ENCODE measurements at places on chromosomes 12 and 14.
A peak's percentile ranks its signal among the peaks of the same experiment; 100 is the strongest.

- peak; percentile 15 for DNase-seq
Observed at GRCh38 chr12:110689281-110690126, 589 bp upstream of the HVCN1 start.

DNA sequence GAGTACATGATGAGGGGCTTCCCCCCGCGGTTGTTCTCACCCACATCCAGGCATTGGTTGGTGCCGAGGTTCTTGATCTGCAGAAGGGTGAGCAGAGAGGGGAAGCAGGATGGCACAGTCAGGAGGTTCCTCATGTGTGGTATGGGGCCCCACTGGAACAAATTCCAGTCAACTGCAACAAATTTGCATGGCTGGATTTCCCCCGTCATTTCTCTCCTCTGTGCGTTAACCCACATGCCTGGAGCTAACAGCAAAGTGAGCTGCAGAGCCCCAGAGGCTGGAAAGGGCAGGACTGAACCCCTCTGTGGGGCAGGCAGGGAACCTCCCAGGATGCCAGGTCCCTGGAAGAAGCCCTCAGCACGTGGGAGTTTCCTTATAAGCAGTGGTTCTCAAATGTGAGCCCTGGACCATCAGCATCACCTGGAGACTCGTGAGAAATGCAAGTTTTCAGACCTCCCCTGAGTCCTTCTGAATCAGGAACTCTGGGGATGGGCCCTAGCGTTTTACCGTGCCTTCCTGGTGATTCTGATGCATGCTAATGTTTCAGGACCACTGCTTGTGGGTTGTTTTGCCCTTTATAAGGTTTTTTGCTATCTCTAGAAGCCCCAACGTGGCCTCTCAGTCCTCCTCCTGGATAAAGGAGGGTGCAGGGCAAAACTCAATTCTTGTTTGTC, 11.0 kb upstream of the CELA1 start:
- DNase-seq, result no peak

DNA sequence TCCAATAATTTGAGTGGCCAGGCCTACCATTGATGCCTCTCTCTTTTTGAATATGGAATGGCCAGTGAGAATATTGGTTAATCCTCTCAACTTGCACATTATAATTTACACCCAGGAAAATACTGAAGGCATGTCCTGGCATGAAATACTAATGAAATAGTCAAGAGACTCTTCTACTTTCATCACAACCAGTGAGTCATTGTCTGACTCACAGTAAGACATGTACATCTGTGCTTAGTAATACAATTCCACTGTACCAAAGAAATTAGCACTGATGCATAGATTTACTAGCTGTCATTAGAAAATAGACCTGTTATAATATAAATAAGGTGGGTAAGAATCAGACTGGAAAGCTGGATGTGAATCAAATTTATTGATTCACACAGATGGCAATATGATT, 31.6 kb downstream of the KCNC2 start:
- DNase-seq, result no peak

DNA sequence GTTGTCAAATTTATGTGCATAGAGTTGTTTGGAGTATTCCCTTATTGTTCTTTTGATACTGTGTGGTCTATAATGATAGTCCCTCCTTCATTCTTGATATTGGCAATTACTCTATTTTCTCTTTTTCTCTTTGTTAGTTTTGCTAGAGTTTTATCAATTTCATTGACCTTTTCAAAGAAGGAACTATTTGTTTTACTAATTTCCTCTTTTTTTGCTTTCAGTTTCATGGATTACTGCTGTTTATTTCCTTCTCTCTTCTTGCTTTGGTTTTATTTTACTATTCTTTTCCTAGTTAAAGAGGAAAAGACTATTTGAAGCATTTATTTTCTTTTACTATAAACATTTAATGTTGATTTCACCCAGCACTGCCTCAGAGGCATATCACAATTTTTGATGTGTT, 250.9 kb upstream of the PELI2 start:
- no peak for DNase-seq

- DNase-seq, result no peak
Observed at GRCh38 chr14:43651896-43652295, 855.2 kb downstream of the FSCB start.

- no peak for DNase-seq
Observed at GRCh38 chr12:111868676-111869588, 26.9 kb downstream of the MAPKAPK5 start.

GRCh38 chr14:100543471-100544455, 43.5 kb downstream of the BEGAIN start:
- DNase-seq, result no peak

- DNase-seq, result no peak
Observed at GRCh38 chr12:79844693-79845092, 90.2 kb downstream of the PPP1R12A start.

DNA sequence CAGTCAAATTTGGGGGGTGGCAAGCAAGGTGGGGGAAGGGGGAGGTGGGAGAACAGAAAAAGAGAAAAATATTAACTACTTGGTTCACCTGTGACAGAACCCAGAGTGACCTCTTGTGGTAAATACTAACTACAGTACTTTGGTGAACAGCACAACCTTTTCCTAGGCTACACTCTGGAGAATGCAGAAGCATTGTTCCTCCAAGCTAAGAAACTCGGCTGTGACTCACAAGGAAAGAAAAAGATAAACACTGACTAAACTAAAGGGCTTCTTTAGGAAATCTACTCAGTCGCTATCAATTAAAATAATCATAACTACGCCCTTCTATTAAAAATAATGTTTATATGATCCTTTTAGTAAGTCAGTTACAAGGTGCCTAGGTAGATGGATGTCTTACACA, 5.4 kb downstream of the KCNH5 start:
- no peak for DNase-seq

DNA sequence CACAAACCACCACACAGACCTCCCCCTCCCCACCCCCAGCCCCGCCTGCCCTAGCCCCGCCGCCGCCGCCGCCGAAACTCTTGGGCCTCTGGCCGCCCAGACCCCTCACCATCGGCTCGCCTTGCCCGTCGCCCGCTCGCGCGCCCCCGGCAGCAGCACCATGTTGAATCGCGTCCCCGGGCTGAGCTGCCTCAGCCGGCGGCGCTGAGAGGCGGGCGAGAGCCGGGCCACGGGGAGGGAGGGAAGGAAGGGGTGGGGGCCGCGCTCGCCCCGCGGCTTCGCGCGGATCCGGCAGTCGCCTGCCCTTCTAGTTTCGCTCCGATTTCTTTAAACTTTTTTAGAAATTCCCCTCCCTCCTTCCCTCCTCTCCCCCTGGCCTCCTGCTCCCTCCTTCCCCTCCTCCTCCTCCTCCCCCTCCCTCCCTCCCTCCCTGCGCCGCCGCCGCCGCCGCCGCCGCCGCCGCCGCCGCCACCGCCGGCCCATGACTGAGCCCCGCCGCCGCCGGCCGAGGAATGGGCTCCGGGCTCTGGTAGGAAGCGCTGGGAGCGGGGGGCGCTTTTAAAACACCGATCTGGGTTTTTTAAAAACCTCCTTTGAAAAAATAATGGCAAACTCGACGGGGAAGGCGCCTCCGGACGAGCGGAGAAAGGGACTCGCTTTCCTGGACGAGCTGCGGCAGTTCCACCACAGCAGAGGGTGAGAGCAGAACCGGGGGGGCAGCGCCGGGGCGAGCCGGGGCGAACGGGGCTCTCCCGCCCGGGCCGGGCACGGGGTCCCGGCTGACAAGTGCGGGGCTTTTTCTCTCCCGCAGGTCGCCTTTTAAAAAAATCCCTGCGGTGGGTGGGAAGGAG, at the start of gene ARID2:
Gene ARID2, plus strand, starts transcription at position 474 of the 851 bp plus-strand sequence. Its CDS starts 131 bp downstream, at position 605.
- peak; percentile 30 for DNase-seq

DNA sequence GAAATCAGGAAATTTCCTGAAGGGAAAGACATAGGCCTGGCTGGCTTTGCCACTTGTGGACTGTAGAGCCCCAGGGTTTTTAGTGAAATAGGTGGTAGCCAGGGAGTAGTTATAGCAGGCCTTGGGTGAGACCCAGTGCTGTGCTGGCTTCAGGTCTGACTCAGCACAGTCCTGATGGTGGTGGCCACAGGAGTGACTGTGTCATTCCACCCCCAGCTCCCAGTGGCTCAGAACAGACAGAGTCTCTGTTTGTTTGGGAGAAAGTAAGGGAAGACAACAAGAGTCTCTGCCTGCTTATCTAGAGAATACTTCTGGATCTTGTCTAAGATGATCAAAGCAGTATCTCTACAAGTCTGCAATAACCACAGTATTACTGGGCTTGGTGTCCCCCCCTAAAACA, 27.5 kb upstream of the OR6J1 start:
- no peak for DNase-seq

- DNase-seq, result no peak
Observed at GRCh38 chr12:65606008-65606766, 218.1 kb upstream of the HMGA2 start.

DNA sequence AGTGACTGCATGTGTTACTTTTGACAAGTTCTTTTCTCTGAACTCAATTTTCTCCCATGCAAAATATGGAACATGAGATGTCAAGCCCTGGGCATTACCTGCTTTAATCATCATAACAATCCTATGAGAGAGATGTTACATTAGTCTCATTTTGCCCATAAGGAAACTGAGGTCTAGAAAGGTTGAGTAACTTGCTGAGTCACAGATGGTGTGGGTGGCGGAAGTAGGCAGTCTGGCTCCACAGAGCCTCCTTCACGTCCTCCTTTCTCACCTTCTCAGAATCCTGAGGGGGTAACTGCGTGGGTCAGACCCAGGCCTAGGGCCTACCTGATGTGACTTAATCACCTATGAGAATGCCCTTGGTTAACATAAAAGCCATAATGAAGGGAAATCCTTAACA, 50.7 kb downstream of the TMTC1 start:
- DNase-seq, result no peak

DNA sequence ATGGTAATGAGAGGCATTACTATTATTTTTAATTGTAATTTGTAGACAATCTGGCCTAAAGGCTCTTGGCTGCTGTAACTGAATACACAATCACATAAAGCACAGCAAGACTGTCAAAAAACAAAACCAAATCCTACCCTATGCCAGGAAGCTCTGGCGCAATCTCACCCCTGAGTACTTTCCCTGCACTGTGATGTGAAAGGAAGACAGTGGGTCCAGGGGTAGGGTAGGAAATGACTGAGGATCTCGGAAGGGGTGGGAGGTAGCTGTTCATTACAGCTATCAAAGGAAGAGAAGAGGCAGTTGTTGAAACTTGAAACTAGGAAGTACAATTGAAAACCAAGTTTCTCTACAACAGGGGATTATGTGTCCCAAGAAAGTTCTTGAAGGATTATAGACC, 202.8 kb downstream of the ANO2 start:
- DNase-seq, result no peak

- no peak for DNase-seq
Observed at GRCh38 chr12:122389677-122390076, 32.8 kb downstream of the CLIP1 start.

GRCh38 chr12:47735649-47736048, 10.4 kb upstream of the ENDOU start:
- no peak for DNase-seq

DNA sequence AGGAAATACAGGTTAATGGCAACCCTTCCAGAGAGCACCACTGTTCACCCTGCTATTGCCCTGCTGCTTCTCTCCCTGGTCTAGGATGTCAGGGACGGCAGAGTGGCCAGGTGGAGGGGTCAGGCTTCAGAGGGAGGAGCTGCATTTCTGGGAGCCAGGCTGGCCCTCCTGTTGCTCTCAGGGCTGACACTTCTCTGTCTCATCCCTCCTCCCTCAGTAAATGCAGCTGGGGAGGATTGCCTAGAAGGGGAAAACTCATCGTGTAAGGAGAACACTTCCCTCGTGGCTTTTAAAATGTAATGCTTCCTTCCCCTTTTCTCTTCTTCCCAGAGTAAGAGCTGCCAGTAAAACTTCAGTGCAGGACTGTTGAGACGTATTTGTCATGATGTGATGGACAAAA, 20.8 kb downstream of the SUSD6 start:
- no peak for DNase-seq

DNA sequence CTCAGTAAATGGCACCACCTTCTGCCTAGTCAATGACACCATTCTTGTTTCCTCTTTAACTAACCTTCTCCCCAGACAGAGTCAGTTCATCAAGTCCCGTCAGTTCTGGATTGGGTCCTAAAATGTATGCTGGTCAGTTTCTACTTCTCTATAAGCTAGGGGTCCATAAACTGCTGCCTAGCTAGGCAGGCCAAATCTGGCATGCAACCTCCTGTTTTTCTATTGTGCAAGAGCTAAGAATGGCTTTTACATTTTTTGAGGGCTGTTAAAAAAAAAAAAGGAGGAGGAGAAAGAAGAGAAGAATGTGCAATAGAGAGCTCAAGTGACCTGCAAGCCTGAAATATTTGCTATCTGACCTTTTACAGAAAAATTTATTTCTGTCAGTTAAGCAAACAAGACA, 6.4 kb upstream of the TMED10 start:
- DNase-seq, result no peak

- no peak for DNase-seq
Observed at GRCh38 chr12:13257356-13257875, 60.9 kb downstream of the EMP1 start.

DNA sequence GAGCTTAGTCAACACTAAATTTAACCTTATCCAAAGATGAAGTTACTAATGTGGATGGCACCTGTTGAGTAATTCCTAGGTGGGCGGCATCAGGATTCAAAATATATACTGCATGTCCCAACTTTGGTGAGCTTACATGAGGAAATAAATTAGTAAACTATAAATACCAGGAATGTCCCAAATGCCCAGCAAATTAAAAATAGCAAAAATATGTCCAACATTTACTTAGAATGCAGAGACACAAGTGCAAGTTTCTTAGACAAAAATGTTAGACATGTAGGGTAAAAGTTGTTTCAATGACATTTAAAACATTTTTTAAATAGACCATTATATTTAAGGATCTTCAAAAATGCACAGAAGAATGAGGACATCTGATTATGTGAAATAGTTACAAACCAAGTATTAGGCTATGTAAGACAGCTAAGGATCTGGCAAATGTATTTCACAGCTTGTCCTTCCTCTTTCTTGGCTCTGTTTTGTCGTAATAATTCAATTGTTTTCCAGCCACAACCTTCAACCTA, 115.9 kb downstream of the NAV3 start:
- no peak for DNase-seq

GRCh38 chr14:59096303-59096702, 92.2 kb upstream of the DAAM1 start:
- DNase-seq, result no peak

- no peak for DNase-seq
Observed at GRCh38 chr12:93851257-93851671, 174.1 kb downstream of the CRADD start.

GRCh38 chr14:69704319-69704718, 62.6 kb upstream of the SRSF5 start:
- DNase-seq, result no peak

GRCh38 chr14:52840877-52841276, 49.5 kb upstream of the GNPNAT1 start:
- no peak for DNase-seq

- DNase-seq, result no peak
Observed at GRCh38 chr12:10247436-10248058, 34.9 kb downstream of the GABARAPL1 start.

GRCh38 chr14:51784466-51784865, 75.9 kb upstream of the GNG2 start:
- DNase-seq, result no peak

DNA sequence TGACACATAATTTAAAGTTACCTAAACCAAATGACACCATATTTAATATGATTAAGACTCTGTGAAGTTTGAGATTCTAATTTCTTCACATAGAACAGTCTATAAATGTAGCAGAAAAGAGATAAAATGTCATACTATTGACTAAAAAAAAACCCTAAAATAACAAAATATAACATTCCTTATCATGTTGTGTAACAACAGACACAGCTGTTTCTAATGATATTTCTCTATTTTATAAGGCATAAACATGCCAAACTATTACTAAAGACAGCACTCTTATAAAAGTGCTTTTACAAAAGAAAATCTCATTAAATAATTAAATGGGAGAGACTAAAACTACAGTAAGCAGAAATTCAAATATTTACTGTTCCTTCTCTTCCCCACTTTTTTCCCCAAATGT, 49.4 kb downstream of the NOVA1 start:
- DNase-seq, result no peak

Data from stimulated activated CD8-positive, alpha-beta memory T cell treated with anti-CD3 and anti-CD28 coated beads, Interleukin-4, amount 100 ng/mL, for 4 hours (primary cell).